ENCODE measurements at places on chromosomes 5 and 9.

- no peak for DNase-seq
Measured at GRCh38 chr9:87502391-87503221, 4.9 kb downstream of the DAPK1 start.

DNA sequence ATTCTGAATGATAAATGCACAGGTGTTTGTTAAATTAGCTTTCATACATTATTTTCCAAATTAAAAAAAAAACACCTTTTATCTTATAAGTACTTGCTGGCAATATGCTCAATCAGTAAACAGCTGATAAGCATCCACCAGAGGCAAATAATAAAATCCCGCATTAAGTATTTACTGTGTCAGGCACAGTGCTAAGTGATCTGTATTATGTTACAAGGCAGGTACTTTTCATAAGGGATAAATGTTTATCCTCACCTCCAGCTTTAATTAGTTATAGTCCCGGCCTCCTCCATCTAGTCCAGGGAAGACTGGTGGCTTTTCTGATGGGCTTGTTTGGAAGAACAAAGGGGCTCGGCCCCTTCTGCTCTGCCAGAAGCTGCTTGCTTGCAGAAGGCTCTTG is 40.1 kb downstream of the PFDN1 start:
- DNase-seq, result peak; percentile 34

GRCh38 chr5:74988273-74988983 is 63.9 kb downstream of the GCNT4 start:
- DNase-seq, result no peak

DNA sequence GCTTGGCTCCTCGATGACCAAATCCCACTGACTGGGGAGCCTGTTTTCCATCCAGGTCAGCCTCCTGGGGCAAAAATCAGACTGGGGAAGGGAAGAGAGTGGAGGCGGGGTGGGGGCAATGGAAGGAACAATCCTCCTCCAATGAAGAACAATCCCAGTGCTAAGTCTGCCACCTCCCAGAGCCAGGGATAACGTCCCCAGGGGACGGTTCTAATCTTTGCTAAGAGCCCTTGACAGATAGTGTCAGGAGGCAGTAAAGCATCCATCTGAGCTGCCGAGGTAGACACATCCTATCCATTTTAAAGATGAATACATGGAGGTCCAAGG is 298.5 kb upstream of the MSX2 start:
- no peak for DNase-seq

- no peak for DNase-seq
Measured at GRCh38 chr5:158022837-158023236, 163.9 kb upstream of the CLINT1 start.

GRCh38 chr9:36802201-36802920 is 229.7 kb downstream of the MELK start:
- peak; percentile 84 for DNase-seq

DNA sequence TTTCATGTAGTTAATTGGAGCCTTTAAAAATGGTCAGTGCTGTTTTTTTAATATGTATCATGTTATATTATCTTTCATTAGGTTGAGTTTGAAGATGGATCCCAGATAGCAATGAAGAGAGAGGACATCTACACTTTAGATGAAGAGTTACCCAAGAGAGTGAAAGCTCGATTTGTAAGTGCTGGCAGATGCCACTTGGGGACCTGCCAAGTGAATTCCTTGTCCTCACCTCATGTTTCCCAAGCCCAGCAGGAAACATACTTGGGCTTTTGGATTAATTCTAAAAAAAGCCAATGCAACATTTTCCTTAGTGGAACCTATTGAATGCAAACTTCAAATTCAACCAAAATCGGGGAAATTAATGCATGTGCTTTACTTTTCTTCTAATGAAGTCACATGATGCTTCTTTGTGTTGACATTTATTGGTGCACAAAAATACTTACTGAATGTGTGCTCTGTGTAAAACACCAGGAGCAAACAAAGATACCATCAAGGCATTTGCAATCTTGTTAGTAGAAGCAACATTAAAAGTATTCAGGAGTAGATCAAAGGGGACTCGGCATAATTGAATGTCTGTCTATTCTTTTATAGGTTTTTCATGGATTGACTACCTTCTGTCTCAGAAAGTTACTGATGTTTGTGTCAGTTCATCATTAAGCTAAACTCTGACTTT is 412.1 kb downstream of the KDM4C start:
- no peak for DNase-seq

DNA sequence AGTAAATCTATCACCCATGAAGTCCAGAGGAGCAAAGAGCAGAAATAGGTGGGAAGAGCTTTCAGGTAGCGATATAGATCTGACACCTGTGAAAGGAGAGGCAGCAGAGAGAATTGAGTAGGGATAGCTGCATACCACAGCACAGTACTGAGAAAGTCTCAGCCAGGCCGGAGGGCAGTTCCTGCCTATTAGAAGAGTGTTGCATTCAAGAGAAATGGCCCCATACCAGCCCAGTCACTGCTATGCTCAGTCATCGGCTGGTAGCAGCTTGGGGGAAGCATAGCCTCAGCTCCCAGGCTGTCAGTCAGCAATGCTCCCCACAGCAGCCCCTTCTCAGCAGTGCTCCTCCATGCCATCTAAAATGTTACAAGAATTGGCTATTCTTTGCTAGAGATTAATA is 285.1 kb upstream of the CDH6 start:
- no peak for DNase-seq

DNA sequence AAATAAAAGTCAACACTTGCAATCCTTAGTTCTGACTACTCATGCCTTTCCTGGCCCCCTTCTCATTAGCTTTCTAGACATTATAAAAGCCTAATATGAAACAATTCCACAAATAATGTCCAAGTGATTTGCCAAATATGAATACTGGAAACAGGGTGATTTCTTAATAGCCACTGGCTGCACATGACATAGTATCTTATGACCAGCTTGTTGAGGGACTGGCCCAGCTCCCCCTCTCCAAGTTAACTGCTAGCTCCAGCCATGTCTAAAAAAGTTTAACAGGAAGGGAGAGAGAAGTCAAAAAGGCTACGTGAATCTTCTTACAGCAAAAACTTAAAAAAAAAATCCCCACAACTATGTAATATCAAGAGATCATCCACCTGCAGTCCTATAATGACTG is 1.5 kb downstream of the CERT1 start:
- no peak for DNase-seq

GRCh38 chr5:14036947-14037346 is 92.5 kb upstream of the DNAH5 start:
- DNase-seq, result no peak

- no peak for DNase-seq
Measured at GRCh38 chr9:1538301-1538700, 476.8 kb upstream of the SMARCA2 start.

- DNase-seq, result peak; percentile 56
Measured at GRCh38 chr5:473551-474192, 30.7 kb downstream of the EXOC3 start.

GRCh38 chr9:137480686-137481683 is 21.9 kb upstream of the NSMF start:
- DNase-seq, result no peak

DNA sequence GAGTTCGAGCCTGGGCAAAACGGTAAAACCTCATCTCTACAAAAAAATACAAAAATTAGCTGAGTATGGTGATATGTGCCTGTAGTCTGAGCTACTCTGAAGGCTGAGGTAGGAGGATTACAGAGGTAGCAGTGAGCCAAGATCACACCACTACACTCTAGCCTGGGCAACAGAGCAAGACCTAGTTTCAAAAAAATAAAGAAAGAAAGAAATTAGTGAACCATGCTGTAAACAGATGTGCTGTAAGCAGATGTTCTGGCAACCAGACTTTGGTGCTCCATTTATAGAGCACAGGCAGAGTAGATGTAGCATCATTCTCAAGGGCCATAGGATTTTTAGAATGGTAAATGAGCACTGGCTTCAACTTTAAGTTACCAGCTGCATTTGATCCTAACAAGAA is 115.4 kb downstream of the ST8SIA4 start:
- no peak for DNase-seq

DNA sequence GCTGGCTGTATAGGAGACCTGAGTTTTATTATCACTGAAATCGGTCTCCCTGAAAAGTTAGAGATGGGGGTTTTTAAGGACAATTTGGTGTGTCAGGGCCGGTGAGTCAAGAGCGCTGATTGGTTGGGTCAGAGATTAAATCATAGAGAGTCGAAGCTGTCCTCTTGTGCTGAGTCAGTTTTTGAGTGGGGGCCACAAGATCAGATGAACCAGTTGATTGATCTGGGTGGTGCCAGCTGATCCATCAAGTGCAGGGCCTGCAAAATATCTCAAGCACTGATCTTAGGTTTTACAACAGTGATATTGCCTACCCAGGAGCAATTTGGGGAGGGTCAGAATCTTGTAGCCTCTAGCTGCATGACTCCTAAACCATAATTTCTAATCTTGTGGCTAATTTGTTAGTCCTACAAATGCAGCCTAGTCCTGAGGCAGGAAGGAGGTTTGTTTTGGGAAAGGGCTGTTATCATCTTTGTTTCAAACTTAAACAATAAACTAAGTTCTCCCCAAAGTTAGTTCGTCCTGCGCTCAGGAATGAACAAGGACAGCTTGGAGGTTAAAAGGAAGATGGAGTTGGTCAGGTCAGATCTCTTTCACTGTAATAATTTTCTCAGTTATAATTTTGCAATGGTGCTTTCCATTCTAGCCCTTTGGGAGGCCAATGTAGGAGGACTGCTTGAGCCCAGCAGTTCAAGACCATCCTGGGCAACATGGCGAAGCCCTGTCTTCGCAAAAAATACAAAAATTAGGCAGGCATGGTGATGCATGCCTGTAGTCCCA is 31.6 kb upstream of the RFK start:
- no peak for DNase-seq

DNA sequence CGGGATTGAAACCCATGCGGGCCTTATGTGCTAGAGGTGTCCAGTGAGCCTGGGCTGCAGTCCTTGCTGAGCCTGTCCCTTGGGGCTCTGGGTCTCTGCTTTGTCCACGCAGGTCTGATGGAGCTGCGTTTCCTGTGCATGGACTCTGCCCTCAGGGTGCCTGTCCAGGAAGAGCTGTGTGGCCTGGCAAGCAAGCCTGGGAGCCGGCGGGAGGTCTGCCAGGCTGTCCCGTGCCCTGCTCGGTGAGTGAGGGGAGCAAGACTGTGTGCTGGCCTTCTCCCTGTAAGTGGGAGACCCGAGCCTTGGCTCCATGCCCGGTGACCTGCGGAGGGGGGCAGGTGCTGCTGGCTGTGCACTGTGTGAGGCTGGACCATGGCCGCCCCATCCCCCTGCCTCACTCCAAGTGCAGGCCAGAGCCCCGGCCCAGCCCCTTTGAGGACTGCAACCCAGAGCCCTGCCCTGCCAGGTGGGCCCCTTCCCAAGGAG is 11.2 kb upstream of the CACFD1 start:
- no peak for DNase-seq

DNA sequence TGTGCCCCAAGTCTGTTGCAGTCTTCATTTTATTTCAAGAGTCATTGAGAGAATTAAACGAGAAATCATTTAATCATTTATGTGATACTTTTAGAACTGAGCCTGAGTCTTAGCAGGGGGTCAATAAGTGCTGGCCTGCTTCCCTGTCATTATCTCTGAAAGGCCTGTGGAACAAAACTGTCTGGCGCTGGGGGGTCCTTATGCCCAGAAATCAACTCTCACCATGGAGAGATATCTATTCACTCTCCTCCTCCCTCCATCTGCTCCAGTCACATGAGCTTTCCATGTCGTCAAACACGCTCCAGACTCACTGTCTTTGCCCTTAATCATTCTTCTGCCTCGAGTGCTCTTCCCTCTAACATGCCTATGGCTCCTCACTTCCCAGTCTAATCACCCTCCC is 136.8 kb downstream of the ESM1 start:
- DNase-seq, result no peak

DNA sequence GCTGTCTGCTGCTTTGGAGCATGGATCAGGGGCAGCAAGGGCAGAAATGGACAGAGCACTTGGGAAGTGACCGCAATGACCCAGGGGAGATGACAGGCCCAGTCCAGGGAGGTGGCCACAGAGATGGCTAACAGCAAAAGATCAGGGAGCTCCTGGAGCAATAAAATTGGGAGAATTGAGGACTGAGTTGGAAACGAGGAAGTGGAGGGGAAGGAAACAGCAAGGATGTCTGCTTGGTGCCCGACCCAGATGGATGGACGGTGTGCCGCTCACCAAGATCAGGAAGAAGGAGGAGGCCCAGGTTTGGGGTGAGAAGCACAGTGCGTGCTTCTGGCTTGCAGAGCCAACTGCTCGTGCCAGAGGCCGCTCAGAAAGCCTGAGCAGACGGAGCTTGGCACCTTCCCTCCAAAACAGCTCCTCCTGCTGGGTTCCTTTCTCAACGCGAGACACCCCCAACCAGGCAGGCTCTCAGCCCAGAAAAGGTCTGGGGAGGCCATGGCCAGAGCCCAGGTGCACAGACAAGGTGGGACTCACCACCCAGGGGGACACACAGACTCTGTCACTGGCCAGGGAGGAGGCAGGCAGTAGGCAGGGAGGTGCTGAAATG is 1.7 kb upstream of the SLC34A1 start:
- DNase-seq, result peak; percentile 4

DNA sequence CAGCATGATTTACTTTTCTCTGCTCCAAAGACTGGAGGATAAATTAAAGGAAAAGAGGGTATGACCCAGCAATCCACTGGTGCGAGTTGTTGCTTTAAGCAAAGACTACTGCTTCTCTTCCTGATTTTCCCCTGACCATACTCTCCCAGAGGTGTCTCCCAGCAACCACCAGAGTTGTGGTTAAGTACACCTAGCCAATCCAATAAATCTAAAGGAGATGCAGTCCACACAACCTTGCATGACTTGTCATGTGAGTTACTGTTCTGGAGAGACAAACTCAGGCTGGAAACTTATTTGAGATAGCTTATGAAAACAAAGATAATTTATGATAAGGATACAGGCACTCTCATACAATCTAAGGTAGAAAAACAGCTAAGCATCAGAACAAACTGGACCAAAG is 11.9 kb downstream of the TMC1 start:
- no peak for DNase-seq

DNA sequence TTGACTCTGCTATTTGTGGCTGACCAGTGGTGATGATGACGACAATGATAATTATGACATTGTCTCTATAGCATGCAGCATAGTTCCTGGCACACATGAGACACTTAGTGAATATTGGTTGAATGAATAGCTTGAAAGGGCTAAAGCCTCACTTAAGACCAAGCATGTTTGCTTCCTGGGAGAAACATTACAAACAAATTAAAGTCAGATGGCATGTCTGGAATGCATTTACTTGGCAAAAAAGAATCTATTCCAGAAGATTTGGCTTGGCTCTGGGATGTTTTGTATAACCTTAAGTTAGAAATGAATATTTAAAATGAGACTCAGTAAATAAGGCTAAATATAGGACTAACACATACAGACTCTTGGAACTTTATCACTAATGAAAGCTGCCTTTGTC is 21.6 kb downstream of the GAS1 start:
- DNase-seq, result no peak

GRCh38 chr9:21413151-21413550 is 4.2 kb downstream of the IFNA8 start:
- DNase-seq, result no peak
